NCI-H187 (cell line): ENCODE measurements at places on chromosomes 4 and X.

- no peak for DNase-seq
These were observed 56.3 kb upstream of the LCORL start for GRCh38 chr4:18077808-18078207.

- peak; percentile 38 for DNase-seq
These were observed 20.1 kb upstream of the ARAF start for GRCh38 chrX:47540754-47541538.

GRCh38 chr4:119894650-119895208 lies 171.9 kb downstream of the MAD2L1 start:
- DNase-seq: no peak

- DNase-seq: no peak
These were observed 30.0 kb downstream of the RCHY1 start for GRCh38 chr4:75484190-75484589.

DNA sequence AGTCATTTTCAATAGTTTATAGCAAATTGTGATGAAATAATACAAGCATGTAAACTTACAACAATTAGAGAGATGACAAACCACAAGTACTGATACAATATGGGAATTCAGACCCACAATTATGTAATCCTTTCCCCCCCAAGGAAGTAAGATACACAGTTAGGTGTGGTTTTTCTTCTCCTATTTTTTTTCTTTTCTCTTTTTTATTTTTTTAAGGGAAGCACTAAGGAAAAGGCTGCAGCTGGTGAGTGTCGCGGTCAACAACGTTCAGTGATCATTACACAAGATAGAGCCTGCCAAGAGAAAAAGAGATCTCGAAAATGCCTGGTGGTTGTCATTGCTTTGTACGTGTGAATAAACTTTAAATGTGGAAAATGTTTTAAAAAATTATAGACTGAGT lies 9.8 kb downstream of the NDNF start:
- no peak for DNase-seq

DNA sequence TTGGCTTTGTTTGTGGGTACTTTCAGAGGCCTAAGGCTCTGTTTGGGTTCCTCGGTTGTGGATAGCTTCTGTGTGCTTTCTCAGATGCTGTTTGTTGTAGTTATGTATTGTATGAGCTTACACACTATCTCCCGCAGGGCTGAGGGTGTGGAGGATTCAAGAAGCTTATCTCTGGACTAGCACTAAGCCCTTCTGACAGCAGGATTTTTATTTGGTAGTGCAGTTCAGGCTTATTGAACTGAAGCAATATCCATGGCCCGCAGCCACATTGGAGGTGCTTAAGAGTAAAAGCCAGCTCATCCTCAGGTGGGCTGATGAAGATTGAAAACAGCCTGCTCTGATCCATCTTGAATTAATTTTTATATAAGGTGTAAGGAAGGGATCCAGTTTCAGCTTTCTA lies 128.2 kb downstream of the RASGEF1B start:
- no peak for DNase-seq

- DNase-seq: no peak
These were observed 34.4 kb downstream of the BBS12 start for GRCh38 chr4:122766950-122767349.

DNA sequence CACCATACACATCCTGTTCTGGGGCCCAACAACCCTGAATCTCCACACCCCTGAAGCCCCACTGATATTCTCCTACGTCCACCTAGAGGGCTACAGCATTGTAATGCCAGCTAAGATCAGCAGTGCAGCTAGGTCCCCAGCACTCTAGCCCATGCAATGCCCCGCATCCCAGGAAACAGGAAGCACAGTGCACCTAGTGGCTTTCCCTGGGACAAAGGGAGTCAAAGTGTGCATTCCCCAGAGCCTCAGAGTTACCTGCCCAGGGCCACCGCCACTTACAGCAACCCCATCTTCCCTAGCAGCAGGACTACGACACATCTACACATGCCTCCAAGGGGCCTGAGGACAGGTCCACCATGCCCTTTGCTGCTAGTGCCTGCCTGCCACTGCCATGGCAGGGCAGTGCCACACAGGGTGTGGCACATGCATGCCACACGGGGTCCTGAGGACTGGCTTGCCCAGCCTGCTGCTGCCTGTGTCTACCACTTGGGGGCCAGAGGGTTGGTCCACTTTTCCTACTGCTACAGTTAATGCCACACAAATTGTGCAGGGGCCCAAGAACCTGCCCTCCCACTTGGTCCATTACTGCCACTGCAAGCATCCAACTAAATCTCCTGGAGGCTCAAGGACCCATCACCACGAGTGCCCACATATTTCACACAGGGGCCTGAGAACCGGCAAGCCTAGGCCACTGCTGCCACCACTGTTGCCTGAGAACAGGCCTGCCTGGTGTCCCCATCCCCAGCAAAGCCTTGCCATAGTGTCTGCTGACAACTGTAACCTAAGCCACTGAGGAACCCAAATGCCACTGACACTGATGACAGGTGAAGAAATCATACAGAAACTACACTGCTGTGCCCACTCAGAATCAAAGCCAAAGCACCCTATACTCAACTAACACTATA lies 23.7 kb downstream of the TLR6 start:
- no peak for DNase-seq

DNA sequence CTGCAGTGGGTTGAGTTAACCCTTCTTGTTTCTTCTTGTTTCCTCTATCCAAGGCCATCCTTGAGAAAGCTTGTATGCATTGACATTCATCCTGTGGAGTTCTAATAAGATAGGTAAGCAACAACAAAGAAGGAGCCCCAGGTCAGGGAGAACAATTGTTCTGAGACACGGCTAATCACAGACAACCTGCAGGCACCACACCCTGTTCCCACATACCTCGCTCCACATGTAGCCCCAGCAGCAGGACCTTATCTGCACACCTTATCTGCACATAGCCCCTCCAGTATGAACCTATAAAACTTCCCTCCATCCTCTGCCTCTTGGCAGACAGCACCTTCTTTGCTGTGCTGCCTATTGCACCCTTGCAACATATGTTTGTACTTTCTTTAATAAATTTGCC lies 129.1 kb downstream of the MSL3 start:
- no peak for DNase-seq

GRCh38 chr4:152586668-152587067 lies 50.8 kb upstream of the FBXW7 start:
- DNase-seq: no peak

DNA sequence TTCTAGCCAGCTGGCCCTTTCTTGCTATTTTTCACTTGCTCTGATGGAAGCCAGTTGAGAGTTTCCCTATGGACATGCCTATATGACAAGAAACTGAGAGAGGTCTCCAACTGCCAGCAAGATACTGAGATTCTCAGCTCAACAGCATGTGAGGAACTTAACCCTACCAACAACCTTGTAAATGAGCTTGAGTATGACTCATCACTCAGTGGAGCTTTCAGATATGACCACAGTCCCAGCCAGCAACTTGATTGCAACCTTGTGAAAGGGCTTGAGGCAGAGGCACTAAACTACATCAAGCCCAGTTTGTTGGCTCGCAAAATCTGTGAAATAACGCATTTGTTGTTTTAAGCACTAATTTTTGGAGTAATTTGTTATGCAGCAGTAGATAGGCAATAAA lies 175.8 kb downstream of the COMMD8 start:
- no peak for DNase-seq

DNA sequence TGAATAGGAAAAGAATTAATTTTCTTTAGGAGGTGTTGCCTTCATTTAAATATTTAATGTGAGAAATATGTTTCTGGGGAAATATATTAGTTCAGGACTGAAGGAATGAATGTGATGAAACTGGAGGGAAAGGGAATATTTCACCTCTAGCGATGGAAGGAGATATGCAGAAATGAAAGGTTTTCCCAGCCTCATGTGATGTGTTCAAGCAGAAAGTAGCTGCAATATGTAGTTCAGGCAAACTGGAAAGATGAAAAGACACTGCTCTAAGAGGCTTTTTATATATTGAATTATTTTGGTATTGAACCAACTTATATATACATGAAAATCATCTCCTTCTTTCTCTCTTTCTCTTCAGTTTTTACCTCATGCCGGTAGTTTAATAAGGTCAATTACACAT lies 3.4 kb downstream of the GRID2 start:
- no peak for DNase-seq

DNA sequence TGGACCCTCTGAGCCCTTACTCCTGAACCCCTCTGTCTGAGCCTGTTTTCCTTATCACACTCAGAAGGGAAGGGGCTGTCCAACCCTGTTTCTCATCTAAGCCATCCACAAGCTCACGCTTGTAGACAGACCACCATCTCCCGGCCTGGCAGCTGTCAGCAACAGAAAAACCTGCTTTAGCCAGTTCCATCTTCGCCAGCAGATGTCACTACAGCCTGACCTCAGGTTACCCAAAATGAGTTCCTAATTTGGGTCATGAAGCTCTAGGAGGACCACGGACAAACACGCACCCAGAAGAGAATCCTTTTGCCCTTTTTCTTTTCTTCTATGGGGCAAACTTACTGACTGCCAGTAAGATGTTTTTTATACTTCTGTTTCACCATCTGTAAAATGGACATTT lies 445.4 kb downstream of the BCOR start:
- DNase-seq: no peak

- DNase-seq: no peak
These were observed 739 bp downstream of the GAK start for GRCh38 chr4:931194-931959.

- DNase-seq: no peak
These were observed 258.1 kb downstream of the UNC5C start for GRCh38 chr4:95290702-95291101.

DNA sequence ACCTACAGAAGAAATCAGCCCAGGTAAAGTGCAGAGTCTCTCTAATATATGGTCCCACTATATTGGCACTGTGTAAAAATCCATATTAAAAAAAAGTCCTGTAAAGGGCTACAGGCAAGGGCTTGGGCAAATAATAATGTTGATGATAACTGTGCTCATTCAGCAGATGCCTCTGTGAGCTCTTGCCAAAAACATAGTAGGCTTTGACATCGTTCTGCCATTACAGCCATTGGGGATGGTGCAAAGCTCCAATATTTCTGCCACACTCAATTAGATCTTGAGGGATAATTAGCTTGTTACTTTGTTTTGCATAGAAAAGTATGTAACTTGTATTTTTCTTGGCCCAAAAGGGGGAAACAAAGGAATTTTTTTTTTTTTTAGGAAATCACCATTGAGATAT lies 645.5 kb upstream of the FAM241A start:
- no peak for DNase-seq

DNA sequence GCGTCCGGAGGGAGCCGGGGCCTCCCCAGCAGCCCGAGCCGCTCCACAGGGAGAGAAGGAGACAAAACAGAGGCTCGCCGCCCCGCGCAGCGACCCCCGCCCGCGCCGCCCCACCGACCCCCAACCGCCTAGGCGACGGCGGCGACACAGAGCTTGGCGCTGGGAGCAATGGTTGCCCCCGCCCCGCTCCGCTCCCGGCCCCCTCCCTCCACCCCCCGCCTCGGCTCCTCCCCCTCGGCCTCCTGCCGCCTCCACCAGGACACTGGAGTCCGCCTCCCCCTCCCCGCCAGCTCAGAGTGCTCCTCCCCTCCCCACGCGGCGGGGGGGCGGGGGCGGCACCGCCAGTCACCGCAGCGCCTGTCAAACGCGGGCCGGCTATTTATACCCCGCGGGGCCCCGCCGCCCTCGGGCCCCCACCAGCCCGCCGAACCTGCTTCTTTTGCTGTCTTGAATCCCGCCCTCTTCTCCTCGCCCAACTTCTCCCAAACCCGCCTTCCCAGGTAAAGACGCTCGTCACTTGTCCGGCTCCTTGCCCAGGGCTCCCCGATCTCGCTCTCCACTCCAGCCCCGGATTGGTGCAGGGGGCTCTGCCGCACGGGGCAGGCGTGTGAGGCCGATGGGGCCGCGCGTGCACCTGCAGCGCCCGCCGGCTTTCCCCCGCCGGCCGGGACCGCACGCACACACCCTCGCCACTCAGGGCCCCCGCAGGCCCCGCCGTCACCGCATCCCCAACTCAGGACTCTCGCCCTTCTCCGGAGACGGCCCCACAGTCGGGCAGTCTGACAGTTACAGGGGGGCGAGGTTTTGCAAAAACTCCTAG lies at the start of gene ELF2:
Gene ELF2, minus strand, starts transcription at position 170 of the 820 bp plus-strand sequence. CDS start 39,517 bp downstream, outside the sequence.
- peak; percentile 76 for DNase-seq

DNA sequence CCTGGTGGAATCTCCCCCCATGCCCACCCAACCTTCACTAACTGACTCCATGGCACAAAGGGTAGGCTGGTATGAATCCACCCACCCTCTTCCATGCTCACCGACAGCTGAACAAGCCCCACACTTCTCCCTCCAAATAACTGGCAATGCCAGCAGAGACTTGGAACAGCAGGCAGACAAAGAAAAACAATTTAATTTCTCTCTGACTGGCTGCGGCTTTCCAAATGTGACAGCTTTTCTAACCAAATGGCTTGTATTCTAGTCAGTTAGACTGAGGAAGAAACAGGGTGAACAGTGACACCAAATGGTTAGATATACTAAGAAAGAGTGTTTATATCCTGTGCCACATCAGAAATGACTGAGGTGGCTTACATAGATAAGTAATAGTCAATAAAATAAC lies 199.3 kb upstream of the ADAMTS3 start:
- no peak for DNase-seq

- no peak for DNase-seq
These were observed 35.1 kb downstream of the EPHA5 start for GRCh38 chr4:65635051-65635821.

- DNase-seq: no peak
These were observed 15.8 kb upstream of the VEGFD start for GRCh38 chrX:15399962-15400391.

DNA sequence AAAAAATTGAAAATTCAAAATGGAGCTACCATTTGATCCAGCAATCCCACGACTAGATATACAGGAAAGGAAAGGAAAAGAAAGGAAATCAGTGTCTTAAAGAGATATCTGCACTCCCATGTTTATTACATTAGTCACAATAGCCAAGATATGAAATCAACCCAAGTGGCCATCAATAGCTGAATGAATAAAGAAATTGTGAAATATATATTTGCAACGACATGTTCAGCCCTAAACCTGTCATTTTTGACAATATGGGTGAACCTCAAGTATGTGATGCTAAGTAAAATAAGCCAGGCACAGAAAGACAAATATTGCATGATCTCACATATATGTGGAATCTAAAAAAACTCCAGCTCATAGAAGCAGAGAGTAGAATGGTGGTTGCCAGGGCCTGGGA lies 155.1 kb downstream of the ANXA5 start:
- DNase-seq: no peak
